ENCODE measurements at places on chromosomes 2 and 18. TPM values are rescaled to one million over a fixed set of nuclear protein-coding genes. Genes with fewer than 3 reads are reported as not detected.
A peak's percentile ranks its signal among the peaks of the same experiment; 100 is the strongest.

DNA sequence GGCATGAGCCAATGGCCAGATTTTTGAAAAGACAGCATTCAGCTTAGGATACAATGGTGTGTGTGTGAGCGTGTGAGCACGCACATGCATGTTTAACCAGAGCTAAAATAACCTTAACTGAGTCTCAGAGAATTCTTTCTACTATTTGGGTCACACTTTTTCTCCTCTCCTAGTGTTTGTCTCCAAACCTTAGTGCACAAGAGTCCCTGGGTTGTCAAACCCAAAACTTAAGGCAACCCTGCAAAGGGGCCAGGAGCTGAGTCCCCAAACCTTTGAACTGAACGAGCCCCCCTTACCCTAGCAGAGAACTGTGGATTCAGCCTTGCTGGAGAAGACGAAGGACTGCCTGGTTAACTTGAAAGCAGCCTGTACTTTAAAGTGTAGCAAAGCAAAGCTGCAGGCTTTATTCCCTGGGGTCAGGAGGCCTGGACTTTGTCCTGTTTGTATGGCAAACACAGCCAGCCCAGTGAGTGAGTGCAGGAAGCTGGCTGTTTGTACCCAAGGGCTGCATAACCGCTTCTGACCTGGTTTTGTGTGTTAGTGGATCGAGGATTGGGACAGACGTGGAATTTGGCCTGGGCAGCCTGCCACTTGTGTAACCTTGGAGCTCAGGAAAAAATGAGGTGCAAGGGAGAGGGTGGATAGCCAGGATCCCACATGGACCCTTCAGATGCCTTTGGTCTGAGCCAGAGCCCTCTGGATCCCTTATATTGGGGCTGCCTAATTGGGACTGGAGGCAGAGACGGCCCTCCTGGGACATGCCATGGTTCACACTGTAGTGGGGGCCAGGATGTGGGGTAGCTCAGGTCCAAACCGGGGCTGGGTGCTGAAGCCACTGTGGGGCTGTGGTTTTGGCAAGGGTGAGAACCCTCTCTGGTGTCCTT is 6.4 kb upstream of the PSMD1 start:
- H3K4me1 ChIP-seq, result no peaks in the 10 kb centered on the region
- H3K27ac ChIP-seq, result no peak overlapping the region
- no peak for DNase-seq
- H3K27me3 ChIP-seq, result no peaks in the 10 kb centered on the region
- no peak overlapping the region for H3K4me3 ChIP-seq

DNA sequence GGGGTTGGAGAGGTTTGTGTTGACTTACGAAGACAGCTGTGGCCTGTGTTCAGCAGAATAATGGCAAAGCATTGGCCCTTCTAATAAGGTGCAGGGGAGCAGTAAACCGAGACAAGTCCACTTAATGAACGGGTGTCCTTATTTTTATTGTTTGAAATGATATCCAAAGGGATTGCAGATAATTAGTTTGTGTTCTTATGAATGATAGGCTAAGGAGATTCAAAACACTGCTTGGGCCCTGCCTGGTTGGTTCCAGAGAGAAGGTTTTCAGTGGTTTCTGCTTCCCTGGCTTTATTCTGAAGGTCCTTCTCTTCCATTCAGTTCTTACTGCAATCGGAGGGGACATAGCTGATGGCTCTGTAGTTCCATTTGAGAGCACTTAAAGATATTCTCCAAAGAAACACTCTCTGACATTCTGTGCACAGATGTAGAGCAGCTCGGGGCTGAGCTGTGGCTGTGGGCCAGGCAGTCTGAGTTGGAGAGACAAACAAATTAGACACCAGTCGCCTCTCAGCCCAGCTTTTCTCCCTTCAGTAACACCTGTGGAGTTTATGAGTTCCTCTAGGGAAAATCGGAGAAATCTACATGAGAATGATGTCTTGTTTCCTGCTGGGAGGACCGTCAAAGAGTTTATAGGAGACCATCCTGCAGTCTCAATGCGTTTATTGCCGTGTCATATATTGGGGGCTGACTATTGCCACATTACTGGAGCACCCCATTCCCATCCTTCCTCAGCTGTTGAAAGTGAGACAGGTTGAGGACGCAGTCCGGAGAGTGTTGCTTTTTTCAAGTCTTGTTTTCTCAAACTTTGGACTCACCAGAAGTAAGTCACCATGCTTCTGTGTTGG is 6.5 kb downstream of the GREB1 start:
- peaks cover 18% of the 10 kb centered on the region for H3K27me3 ChIP-seq
- no peak overlapping the region for H3K4me3 ChIP-seq
- H3K27ac ChIP-seq, result no peak overlapping the region
- H3K36me3 ChIP-seq, result no peaks in the 10 kb centered on the region
- H3K4me1 ChIP-seq, result no peaks in the 10 kb centered on the region
- no peak for DNase-seq

DNA sequence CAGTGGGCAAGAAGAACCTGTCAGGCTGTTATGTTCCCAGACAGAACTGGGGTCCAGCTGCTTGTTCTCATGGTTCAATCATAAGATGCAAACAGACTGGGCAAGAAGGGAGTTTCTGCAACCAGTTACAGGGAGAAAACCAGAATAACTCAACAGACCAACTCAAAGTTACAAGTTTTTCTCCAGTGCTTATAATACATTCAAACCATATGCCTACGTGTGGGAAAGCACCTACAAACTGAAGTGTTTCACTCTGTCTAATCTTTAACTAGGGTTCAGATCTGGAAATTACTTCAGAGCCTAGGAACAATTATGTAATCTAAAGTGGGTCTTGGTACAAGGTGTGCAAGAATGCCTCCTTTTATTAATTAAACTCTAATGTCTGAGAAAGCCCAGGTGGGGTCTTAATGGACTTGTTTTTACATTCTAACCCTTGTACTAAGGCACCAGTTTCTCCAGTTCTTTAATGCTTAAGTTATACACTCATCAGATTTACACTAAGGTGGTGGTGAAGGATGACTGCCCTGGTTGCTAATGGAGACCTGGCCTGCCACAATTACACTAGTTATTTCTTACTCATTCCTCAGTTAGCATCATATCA is 951.9 kb downstream of the TSN start:
- no peak overlapping the region for H3K4me3 ChIP-seq
- H3K27ac ChIP-seq, result no peak overlapping the region
- no peak for DNase-seq
- H3K27me3 ChIP-seq, result no peaks in the 10 kb centered on the region

DNA sequence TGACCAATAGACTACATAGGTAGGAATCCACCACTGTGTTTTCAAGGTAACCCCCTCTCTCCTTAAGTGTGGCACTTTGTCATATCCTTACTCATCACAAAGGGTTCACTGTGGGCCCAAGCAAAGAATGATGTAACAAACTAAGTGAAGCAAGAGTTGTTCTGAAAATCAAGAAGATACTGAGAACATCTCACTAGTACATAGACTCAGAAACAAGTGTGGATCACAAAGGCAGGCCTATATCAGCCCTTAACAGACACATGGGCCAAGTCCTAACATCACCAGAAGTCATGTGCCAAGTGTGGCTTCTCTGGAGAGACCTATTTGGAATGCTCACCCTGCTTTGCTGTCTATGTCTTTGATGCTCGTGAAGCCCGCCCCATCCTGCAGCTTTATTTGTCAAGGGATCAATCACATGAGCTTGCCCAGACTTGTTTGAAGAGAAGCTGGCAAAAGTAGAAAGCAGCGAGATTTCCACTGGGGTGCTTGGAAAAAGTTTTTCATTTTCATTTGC is 131.2 kb upstream of the TTC39C start:
- H3K27ac ChIP-seq, result no peak overlapping the region
- H3K36me3 ChIP-seq, result no peaks in the 10 kb centered on the region
- no peak for DNase-seq
- H3K4me3 ChIP-seq, result no peak overlapping the region

- peaks cover 6% of the 10 kb centered on the region for H3K4me1 ChIP-seq
- no peak for DNase-seq
- no peaks in the 10 kb centered on the region for H3K36me3 ChIP-seq
- no peaks in the 10 kb centered on the region for H3K27me3 ChIP-seq
These were observed 33.1 kb downstream of the ODC1 start for GRCh38 chr2:10415048-10415447.

- no peaks in the 10 kb centered on the region for H3K27me3 ChIP-seq
- H3K27ac ChIP-seq, result no peak overlapping the region
- H3K36me3 ChIP-seq, result peaks cover 1% of the 10 kb centered on the region
- H3K4me3 ChIP-seq, result no peak overlapping the region
- no peak for DNase-seq
- H3K4me1 ChIP-seq, result no peaks in the 10 kb centered on the region
These were observed 26.5 kb downstream of the SLC1A4 start for GRCh38 chr2:65015731-65016130.

DNA sequence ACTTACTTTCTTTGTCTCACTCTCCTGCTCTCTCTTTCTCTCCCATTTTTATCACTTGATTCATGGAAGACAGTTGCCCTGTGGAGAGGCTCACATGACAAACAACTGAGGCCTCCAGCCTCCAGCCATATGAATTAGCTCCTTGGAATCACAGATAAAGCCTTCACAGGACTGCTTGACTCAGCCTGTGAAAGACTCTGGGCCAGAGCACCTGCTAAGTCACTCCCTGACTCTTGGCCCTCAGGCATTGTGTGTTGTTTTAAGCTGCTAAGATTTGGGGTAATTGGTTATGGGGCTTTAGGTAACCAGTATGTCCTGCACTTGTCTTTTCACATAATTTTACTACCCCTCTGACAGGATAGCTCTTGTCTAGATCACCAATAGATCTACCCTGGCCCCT is 334.9 kb downstream of the SOX11 start:
- no peak for DNase-seq
- H3K27ac ChIP-seq, result no peak overlapping the region
- H3K4me3 ChIP-seq, result no peak overlapping the region
- no peaks in the 10 kb centered on the region for H3K36me3 ChIP-seq
- no peaks in the 10 kb centered on the region for H3K27me3 ChIP-seq

DNA sequence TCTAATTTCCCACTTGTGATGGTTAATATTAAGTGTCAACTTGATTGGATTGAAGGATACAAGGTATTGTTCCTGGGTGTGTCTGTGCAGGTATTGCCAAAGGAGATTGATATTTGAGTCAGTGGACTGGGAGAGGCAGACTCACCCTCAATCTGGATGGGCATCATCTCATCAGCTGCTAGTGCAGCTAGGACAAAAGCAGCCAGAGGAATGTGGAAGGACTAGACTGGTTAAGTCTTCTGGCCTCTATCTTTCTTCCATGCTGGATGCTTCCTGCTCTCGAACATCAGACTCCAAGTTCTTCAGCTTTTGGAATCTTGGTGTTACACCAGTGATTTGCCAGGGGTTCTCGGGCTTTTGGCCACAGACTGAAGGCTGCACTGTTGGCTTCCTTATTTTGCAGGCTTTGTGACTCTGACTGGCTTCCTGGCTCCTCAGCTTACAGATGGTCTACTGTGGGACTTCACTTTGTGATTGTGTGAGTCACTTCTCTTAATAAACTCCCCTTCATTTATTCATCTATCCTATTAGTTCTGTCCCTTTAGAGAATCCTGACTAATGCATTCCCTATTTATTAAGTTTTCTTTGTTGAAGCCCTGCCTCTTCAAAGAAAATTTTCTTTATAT is 1087.5 kb upstream of the NXPH2 start:
- no peak overlapping the region for H3K27ac ChIP-seq
- H3K4me3 ChIP-seq, result no peak overlapping the region
- no peak for DNase-seq
- no peaks in the 10 kb centered on the region for H3K27me3 ChIP-seq
- H3K4me1 ChIP-seq, result no peaks in the 10 kb centered on the region

- no peaks in the 10 kb centered on the region for H3K36me3 ChIP-seq
- peak; percentile 50 for DNase-seq
- no peaks in the 10 kb centered on the region for H3K4me1 ChIP-seq
- no peak overlapping the region for H3K4me3 ChIP-seq
- no peaks in the 10 kb centered on the region for H3K27me3 ChIP-seq
These were observed 51.0 kb downstream of the CPO start for GRCh38 chr2:206990360-206990759.

- peak; percentile 72 for DNase-seq
- H3K4me3 ChIP-seq, result no peak overlapping the region
- no peaks in the 10 kb centered on the region for H3K4me1 ChIP-seq
- no peaks in the 10 kb centered on the region for H3K27me3 ChIP-seq
- no peak overlapping the region for H3K27ac ChIP-seq
These were observed 3.9 kb downstream of the NEB start for GRCh38 chr2:151730262-151730975.

DNA sequence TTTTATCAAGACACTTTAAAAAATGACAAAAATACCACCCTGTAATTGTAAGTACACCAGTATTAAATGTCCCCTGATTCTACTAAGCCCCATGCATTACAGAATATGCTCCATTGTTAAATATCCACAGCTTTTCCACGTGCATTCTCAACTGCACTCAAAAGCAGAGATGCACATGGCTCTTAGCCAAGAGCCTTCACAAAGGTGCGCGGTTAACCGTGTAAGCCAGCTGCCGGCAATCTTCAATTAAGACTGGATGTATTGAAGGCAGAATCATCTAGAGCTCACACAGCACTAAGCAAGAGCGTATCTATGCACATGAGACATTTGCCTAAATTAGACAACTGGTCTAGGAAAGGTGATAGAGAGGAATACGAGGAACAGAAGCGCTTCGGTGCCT is 278.3 kb downstream of the NAPG start:
- H3K4me1 ChIP-seq, result no peaks in the 10 kb centered on the region
- no peak overlapping the region for H3K4me3 ChIP-seq
- DNase-seq, result no peak
- H3K36me3 ChIP-seq, result no peaks in the 10 kb centered on the region
- H3K27ac ChIP-seq, result no peak overlapping the region

DNA sequence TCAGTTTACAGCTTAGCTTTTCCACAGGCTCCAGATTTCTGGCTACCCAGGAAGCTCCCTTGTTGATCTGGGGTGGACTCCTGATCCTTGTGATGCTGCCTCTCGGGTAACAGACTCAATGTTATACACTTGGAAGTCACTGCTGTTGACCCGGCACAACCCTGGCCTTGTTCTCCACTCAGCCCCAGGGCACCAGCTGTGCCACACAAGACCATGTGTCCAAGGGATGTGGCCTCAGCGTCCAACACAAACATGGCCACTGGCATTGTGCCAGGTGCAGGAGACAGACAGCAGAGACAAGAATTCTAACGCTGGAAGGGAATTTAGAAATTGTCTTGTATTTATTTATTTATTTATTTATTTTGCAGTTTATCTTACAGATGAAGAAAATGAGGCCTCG is 39.0 kb upstream of the PPP4R1 start:
- H3K27me3 ChIP-seq, result no peaks in the 10 kb centered on the region
- no peaks in the 10 kb centered on the region for H3K36me3 ChIP-seq
- no peak overlapping the region for H3K27ac ChIP-seq
- no peaks in the 10 kb centered on the region for H3K4me1 ChIP-seq
- peak; percentile 30 for DNase-seq
- H3K4me3 ChIP-seq, result no peak overlapping the region

DNA sequence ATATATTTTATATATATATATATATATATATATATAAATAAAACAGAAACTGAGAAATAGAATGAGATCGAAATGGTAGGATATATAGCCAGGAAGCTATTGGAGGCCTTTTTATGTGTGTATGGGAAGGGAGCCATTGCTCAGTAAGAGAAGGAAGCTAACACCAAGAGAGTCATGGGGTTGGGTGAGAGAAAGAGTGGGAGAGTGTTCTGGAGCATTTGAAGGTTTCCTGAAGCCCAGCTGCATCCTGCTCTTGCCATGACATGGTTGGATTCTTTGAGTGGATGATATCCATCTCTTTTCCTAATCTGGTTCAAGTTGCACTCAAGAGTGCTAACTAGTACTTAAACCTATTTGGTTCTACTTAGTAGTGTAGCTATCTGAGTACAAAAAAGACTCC is 282.3 kb downstream of the DYSF start:
- DNase-seq, result no peak
- peaks cover 23% of the 10 kb centered on the region for H3K27me3 ChIP-seq
- no peaks in the 10 kb centered on the region for H3K4me1 ChIP-seq

CRYGC gene
- total RNA-seq, result not detected

ANKRD29 gene
- 6.9 TPM for total RNA-seq
